ENCODE measurements at places on chromosomes 16 and 17. TPM values are rescaled to one million over a fixed set of nuclear protein-coding genes. Genes with fewer than 3 reads are reported as not detected.

The BEAN1 gene
- not detected for total RNA-seq

The GPR142 gene
- total RNA-seq: not detected

The EPN3 gene
- total RNA-seq: not detected

The TAT gene
- not detected for total RNA-seq

The PRR35 gene
- not detected for total RNA-seq

The USH1G gene
- total RNA-seq: not detected

The TCAP gene
- total RNA-seq: 3.4 TPM

The KRT9 gene
- not detected for total RNA-seq

GRCh38 chr17:76451506-76451905, 1.4 kb downstream of the UBE2O start:
- no peak for DNase-seq

GRCh38 chr16:9042964-9043680, 48.3 kb upstream of the HAPSTR1 start:
- no peak for DNase-seq

DNA sequence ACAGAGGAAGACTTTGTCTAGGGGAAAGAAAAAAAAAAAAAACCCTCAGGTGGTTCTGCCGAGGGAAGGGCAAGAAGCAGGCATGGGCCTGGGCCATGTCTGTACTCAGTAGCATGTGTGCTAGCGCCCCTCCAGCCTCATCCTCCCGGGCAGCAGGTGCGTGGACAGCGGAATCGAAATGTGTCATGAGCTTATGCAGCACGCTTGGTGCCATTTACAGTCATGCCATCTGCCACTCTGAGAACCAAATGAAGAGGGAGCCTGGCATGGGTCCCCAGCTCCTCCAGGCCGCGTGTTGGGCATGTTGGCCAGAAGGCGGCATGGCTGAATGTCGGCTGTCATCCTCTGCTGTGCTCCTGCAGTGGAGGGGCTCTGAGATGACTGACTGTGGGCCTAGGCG, 31.4 kb downstream of the CRAMP1 start:
- DNase-seq: no peak

GRCh38 chr17:80652756-80653330, 108.2 kb downstream of the RPTOR start:
- DNase-seq: no peak

Measured in CD4-positive, CD25-positive, alpha-beta regulatory T cell (primary cell).